ENCODE measurements at places on chromosomes 6 and 20.

DNA sequence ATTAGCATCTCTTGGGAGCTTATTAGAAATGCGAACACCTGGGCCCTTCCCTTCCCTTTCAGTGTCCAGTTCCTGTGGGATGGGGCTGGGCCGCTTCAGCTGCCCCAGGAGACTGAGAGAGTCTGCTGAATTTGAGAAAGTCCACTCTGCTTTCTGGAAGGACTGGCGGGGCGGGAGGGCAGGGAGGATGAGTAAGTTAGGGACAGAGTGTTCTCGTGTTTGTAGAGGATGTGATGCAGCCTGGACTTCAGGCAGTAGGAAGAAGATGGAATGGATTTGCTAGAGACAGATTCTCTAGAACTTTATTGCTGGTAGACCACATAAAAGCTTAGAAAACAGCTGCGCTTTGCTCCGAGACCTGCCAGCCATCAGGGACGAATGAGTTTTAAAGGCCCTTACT is 1.1 kb upstream of the TULP4 start:
- DNase-seq: no peak

GRCh38 chr6:34247481-34248197 is 1.2 kb downstream of the SMIM29 start:
- DNase-seq: no peak

DNA sequence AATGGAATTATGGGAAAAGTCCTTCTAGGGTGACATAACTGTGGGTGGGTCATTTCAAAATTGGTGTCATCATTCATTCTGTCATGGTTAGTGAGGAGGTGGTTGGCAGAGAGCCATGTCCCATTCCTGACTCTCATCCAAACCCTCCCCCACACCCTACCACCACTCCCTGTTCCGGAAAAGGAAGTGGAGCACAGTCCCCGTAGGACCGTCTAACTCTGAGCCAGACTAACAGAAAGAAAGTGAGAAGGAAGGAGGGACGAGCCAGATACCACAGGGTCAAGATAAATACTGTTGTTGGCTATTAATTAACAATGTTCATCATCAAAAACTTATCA is 4.8 kb downstream of the TRIM10 start:
- peak; percentile 51 for DNase-seq

- DNase-seq: peak; percentile 39
Observed at GRCh38 chr6:3471711-3472110, 14.9 kb upstream of the SLC22A23 start.

- DNase-seq: peak; percentile 53
Observed at GRCh38 chr6:52286798-52287432, 2.4 kb upstream of the MCM3 start.

DNA sequence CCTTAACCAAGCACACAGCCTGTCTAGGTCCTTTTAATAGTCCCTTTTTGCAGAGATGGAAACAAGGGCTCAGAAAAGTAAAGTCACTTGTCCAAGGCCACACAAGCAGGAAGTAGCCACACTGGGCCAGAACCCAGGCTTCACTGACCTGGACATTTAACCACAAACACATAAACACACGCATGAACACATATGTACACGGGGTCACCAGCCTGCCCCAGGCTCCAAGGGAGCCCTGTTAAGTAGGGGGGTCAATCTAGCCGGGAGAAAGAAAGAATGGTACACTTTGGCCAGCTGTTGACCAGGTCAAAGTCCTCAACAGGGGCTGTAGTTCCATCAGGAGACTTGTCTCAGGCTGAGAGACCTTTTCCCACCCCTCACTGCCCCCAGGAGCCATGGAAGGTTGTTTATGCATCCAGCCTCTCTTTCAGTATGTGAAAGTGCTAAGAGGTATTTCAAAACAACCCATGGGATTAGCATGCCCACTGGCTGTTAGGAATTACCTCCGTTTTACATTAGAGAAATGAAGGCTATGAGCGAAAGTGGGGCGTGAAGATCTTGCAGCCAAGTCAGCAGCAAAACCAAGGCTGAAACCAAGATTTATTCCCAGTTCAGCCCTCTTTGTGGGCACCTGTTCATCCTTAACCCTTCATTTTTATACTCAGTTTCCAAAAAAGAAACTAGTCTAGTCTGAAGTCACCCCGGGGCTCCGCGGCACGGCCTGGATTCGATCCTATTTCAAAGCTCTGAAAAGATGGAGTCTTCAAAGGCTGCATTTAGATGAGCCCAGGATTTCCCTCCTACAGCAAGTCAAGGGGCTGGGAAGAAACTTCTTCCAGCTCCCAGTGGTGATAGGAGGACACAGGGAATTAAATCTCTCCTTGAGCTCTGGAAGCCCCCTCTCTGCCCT is 9.8 kb downstream of the SDC4 start:
- no peak for DNase-seq

- DNase-seq: no peak
Observed at GRCh38 chr6:7157752-7158616, 50.2 kb downstream of the RREB1 start.

GRCh38 chr6:3468585-3468984 is 11.7 kb upstream of the SLC22A23 start:
- DNase-seq: no peak

GRCh38 chr6:19782588-19782987 is 54.6 kb upstream of the ID4 start:
- DNase-seq: no peak

DNA sequence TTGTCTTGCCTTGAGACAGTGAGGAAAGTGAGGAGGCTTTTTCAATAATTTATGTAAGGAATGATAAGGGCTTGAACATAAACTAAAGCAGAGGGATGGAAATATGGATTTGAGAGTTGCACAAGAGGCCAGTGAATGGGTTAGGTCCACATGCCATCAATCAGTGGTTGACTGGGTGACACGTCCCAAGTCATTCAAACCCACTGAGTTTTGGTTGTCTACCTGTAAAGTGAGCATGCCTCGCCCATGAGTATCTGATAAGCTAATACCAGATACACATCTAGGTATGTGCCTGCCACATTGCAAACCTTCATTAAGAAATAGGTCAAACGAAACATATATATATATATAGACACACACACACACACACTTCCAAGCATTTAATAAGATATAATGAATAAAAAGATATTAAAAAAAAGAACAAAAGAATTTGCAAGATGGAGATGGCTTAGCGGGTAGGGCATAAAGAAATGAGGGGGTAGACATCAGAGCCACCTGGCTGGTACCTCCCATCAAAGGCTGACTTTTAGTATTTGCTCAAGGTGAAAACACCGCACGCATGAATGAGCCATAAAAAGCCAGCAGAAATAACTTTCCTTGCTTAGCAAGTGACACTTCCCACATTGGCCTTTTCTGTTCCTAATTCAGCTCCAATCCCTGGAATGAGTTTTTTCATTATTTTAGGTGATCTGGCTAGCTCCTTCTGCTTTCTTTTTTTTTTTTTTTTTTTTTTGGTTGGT is 109.1 kb upstream of the GGTLC1 start:
- no peak for DNase-seq

- no peak for DNase-seq
Observed at GRCh38 chr20:40196846-40197436, 492.1 kb downstream of the MAFB start.

- peak; percentile 57 for DNase-seq
Observed at GRCh38 chr6:37019065-37019450, 13.6 kb downstream of the FGD2 start.

DNA sequence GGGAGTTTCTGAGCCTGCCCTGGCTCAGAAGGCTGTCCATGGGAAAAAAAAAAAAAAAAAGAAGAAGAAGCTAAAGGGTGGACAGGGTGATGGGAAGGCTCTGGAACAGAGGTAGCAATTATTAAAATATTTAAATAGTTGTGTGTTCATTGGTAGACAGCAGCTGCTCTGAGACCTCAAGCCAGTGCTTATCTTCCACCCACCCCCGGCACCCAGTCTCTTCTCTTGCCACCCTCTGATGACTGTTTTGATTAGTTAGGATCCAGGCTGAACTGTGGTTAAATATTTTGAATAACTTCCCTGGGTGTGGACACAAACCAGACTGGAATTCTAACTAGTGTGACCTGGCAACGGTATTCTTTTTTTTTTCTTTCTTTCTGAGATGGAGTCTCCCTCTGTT is 16.9 kb upstream of the SRSF3 start:
- peak; percentile 87 for DNase-seq

GRCh38 chr20:49724408-49725223 is 10.9 kb upstream of the B4GALT5 start:
- DNase-seq: peak; percentile 14

DNA sequence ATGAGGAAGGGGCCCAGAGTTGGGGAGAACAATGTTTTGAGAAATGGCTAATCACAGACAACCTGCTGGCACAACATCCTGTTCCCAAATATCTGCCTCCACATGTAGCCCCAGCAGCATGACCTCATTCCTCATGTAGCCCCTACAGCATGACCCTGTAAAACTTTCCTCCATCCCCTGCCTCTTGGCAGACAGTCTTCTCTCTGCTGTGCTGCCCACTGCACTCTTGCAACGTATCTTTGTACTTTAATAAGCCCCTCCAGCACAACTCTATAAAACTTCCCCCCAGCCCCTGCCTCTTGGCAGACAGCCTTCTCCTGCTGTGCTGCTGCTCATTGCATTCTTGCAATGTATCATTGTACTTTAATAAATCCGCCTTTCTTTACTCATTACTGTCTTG is 278.8 kb downstream of the HDGFL1 start:
- DNase-seq: no peak

DNA sequence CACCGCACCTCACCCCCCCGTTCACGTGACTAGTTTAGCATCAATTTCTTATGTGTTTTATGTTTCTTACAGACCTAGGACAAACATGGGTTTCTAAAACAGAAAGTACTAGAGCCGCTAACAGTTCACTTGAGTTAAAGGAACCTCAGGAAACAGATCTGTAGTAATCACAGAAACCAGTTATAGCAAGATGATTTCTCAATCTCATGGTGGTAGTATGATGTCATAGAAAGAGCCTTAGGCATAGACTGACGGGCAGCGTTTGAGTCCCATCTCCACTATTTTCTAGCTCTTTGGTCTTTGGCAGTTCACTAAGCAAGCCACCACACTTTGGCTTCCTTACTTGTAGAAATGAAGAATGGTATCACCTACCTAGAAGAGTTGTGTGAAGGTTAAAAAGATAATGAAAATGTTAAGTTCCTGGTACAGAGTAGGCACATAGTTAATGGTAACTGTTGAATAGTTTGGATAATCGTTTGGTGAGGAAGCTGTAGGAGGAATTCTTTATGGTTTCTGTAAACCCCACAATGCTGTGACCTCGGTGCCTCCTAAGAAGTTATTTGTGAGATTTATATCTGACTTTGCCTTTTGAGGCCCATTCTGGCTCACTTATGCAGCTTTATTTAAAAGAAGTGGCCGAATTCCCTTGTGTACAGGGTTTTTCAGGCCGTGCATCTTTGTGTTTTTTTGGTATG is 21.3 kb downstream of the CTNNBL1 start:
- DNase-seq: peak; percentile 64

- no peak for DNase-seq
Observed at GRCh38 chr6:71031912-71032311, 75.1 kb upstream of the B3GAT2 start.

DNA sequence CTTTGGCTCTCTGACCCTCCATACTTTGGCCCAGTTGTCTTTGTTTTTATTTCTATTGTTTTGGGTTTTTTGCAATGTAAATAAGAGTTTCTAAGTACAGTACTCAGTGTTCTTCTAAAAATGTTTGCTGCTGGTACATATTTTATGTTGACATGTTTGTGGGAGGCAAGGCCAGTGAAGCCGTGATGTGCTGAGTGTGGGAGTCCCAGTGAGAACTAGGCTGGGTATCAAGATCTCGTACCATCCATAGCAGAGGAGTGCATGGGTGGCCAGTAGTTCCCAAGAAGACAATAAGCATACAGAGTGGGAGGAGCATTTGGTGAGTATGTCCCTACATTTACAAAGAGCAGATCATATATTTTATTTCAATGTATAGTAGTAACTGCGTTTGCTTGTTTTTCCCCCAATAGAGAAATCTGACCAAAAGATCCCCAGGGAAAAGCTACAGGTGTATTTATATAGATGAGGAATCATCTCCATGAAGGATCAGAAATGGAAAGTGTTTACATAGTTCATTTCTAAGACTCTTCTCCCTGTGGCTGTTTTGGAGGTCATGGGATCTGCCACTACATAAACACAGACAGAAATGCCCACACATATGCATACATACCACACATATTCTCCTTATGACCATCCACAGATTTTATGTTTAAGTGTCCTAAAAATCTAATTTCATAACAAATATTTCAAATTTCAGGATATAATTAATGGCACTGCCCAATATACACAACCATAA is 285.9 kb downstream of the ALDH8A1 start:
- DNase-seq: no peak

DNA sequence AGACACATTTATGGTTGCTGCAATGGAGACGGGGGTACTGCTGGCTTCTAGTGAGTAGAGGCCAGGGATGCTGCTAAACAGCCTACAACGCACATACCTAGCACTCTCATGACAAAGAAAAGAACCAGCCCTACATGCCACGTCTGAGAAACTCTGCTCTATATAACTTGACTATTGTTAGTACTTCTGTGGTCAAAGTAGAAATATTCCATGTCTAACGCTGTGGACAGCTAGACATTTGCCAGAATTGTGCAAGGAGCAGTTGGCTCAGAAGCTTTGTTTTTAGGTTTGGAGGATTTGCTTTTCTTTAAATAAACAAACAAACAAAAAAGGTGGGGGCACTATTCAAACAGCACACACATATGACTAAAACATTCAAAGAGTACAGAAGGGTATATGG is 20.5 kb downstream of the UBE2V1 start:
- DNase-seq: no peak

- DNase-seq: no peak
Observed at GRCh38 chr6:101663100-101663499, 269.6 kb downstream of the GRIK2 start.

All from mammary epithelial cell (primary cell).